IPS DF 6.9 (cell line): ENCODE measurements at places on chromosomes 1 and 21.

GRCh38 chr1:180237869-180238476 is 7.9 kb downstream of the LHX4 start:
- no peak for DNase-seq

DNA sequence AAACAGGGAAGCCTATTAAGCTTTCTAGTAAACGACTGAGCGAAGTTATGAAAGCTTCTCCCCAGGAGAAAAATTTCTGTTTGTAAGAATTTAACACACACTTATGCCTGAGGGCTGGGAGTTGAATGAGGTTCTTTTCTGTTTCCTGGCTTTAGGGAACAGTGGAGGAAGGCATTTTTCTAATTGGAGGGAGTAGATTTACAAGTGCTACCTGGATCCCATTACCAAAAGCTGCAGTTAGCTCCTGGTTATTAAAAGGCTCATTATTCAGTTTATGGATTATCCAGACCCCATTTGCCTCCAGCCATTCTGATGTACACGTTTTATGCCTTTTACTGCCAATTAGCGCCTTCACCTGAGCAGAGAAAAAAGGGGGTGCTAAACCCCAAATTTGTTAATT is 7.5 kb downstream of the ST6GALNAC3 start:
- no peak for DNase-seq

DNA sequence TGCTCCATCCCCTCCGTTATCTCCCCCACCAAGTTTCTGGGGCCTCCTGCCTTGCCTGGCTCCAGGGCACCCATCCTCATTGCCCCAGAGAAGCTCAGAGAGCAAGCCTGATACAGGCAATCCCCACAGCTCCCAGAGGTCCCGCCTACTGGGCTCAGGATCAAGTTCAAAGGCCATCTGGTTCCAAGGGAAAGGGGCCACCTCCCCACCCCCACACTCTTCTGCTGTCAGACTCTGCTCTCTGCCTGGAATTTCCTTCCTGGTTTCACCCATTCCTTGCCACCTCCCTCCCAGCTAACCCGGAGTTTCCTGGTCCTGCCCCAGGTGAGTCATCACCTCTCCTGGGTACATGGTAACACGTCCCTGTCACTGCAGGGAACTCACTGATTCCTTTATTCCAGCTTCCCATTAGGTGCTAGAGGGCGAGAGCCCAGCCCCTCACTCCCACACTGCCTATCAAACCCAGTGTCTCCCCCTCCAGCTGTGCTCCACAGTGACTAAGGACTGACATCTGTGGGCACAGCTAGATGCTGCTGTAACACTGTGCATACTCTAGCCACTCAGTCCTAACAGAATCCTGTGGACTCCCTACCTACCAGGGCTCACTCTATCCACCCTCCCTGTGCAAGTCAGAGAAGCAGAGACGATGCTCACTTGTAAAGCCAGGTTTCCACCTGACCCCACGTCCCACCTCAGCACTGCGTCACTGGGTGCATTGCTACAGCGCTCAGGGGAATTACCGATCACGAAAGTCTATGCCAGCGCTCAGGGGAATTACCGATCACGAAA is 21.8 kb downstream of the RSPH1 start:
- no peak for DNase-seq

GRCh38 chr21:45855248-45855811 is 126.2 kb upstream of the COL6A1 start:
- DNase-seq = no peak

GRCh38 chr1:116572099-116572498 is 1.3 kb upstream of the CD58 start:
- no peak for DNase-seq

DNA sequence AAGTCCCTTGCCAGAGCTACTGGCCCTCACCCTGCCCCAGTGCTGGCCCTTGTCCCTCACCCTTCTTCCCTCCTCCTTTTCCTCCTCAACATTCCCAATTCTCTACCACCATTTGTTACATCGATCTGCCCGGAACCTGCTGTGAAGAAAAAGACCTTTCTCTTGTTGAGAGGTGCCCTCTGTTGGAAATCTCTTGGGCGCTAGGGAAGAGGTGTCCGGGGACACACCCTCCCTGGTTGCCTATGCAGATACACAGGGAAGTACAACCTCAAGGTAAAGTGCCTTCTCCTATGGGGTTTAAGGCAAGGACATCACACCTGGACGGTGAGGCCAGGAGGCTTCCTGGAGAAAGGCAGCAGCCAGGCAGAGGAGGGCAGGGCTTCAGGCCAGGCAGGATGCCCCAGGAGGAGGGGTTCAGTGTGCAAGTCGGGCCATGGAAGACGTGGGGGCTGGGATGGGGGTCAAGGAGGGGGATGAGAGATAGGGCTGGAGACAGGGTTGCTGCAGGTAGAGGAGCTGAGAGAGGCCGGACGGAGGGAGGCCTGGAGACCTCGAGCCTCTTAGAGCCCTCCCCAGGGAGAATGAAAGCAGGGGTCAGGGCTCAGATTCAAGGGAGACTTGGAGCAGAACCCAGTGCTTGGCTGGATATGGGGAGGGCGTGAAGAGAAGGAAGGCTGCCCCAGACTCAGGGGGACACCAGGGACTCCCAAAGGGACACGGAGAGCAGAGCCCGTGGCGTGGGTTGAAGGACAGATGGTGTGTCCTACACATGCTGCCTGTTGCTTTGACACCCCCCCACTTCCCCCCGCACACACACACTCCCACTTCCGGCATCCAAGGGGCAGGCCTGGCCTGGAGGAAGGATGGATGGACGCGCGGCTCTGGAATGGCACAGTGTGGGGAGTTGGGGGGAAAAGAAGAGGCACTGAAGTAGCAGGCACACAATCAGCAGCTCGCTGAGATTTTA is 44.5 kb downstream of the RIPK4 start:
- no peak for DNase-seq

DNA sequence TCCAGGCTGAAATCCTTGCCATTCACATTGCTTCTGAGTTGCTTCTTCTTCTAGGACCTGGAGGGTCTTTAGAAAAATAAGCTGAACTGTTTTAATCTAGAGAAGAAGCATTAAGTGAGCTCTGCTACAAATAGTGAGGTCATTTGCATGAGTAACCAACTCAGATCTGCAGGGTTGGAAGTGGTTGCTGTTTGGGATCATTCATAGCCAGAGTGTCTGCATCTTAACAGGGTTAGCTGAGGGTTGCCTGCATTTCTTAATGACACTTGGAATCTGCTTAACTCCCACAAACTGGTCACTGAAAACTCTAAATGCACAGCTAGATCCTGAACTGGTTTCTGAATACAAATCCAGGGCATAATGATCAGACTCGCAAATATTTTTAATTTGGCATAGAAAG is 9.9 kb downstream of the CNIH3 start:
- no peak for DNase-seq

DNA sequence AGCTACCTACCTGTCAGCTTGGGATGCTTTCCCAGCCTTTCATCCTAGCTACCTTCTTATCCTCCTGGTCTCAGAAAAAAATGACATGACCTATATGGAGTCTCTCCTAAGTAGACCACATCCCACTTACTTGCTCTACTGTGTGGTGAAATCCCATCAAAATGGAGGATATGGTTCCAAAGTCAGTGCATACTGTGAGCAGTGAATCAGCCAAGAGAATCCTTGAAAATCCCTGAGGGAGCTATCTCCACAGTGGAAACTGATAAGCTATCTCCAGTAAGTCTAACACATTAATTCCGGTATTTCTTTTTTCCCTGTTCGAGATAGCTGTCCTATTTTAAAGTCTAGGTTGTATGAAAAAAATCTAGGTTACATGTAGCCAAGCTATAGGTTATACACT is 189.7 kb downstream of the FGGY start:
- DNase-seq = no peak

- DNase-seq = no peak
Measured at GRCh38 chr1:31444725-31445448, 31.9 kb downstream of the SERINC2 start.

DNA sequence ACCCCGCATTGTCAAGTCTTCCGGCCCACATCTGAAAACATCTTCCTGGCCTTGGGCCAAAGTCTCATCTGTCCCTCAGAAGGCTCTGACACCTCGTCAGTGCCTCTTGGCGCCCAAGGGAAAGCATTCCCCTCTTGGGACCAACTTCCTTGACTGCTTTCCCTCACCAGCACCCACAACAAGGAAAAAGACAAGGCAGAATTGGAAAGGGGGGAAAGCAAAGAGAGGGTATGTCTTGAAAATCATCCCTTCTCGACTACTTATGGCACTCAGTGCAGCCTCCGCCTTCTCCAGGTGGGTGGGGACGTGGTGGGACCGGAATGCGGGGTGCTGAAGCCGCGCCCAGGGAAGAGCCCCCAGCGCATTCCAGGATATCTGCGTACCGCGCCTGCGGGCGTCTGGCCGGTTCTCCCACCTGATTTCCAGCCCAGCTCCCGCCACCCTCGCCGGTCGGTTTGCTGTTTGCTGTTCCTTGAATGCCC is 554 bp upstream of the SLC39A1 start:
- no peak for DNase-seq

DNA sequence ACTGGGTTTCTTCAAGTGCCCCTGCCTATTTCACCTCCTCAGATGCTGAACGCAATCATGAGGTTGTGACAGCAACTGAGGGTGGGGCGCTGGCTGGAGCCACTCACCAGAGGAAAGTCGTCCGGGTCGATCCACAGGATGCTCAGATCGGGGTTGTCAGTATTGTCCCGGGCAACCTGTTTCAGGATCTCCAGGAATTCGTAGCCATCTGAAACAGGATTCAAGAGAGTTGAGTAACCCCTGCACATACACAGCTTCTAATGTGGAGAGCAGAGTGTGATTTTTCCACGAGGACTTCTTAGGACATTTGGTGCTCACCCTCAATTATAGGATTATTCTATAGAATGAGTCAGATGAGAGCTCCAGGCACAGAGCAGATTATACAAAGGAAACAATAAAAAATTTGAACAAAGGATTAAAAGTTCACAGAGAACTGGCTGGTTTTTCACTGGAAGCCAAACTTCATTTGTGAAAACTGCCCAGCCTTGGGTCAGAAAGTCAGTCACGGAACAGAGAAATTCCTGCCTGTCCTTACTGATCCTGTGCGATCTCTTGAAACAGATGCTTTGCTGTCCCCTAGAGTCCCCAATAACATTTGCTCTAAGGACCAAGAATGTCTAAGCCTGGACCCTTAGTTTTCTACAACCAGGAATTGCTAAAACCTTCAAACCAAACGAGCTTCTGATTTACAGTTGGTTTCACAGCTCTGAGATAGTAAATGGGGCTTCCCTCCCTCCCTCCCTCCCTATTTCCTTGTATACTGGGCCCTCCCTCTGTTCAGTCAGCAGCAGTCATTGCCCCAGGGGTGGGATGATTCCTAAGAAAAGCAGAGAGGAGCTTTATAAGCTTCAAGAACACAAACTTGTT is 63.2 kb downstream of the CASQ2 start:
- DNase-seq = no peak

- no peak for DNase-seq
Measured at GRCh38 chr1:240772131-240772530, 160.2 kb upstream of the GREM2 start.

DNA sequence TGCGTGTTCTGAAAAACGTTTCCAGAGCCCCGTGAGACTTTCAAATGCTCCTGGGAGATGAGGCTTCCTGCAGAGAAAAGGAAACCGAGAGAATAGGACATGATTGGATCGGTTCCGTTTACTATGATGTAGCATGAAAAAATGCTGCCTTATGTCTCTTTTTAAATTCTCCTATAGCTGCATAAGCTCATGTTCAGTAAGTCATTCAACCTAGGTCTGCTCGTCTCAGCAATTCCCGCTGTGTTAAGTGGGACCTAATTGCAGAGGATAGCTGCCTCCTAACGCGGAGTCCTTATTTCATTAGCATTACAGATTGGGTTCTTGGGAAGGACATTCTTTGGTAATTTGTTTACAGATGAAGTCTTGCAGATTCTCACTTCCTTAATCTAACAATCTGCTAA is 165.3 kb downstream of the GALNT2 start:
- DNase-seq = no peak

GRCh38 chr1:194533641-194534040 is 1347.2 kb upstream of the B3GALT2 start:
- no peak for DNase-seq

- DNase-seq = no peak
Measured at GRCh38 chr1:11434926-11435325, 44.0 kb upstream of the DISP3 start.

- DNase-seq = no peak
Measured at GRCh38 chr1:36383240-36383639, 2.5 kb downstream of the STK40 start.

GRCh38 chr1:85421179-85421578 is 43.8 kb downstream of the DDAH1 start:
- DNase-seq = no peak

- DNase-seq = no peak
Measured at GRCh38 chr1:43444836-43445235, 8.9 kb downstream of the HYI start.

DNA sequence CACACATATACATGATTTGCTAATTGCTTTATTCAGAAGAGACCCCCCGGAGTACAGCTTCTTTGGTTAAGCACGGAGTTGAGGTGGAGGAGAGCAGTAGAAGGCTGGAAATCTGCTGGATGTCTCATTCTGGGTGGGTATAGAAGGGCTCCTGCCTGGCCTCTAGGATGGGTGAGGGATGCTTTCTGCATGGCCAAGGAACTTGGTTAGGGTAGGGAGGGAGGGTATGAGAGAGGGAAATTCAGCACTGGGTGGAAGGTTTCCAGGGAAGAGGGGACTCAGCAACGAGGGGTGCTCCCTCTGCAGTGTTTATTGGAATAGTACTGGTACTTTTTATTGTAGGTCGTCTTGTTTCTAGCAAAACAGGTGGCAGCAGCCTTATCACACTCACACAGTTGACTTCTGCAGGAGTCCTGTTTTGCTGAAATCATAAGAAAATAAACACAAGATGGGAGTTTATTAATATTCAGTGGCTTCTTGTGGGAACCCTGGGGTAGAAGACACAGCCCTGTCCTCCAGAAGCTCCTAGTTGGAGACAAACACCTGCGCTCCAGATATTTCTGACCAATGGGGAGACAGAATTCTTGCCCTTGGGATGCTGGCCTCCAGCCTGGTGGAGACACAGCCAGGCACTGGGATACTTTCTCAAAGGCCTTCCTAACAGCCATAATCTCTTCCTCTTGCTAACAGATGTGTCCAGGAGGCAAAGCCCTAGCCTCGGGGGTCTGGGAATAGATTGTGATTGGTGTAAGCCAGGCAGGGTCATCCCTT is 3.8 kb downstream of the PLA2G2A start:
- no peak for DNase-seq
